NK-92 treated with Interleukin-12 subunit alpha and Interleukin-12 subunit beta, amount 100 ng/mL, for 24 hours (cell line): ENCODE measurements at places on chromosomes 5 and 9.

- no peak for DNase-seq
Observed at GRCh38 chr5:15007646-15008045, 136.1 kb upstream of the ANKH start.

GRCh38 chr5:14229734-14230133 is 86.6 kb downstream of the TRIO start:
- no peak for DNase-seq

GRCh38 chr5:143174714-143175398 is 228.6 kb downstream of the NR3C1 start:
- DNase-seq: no peak

DNA sequence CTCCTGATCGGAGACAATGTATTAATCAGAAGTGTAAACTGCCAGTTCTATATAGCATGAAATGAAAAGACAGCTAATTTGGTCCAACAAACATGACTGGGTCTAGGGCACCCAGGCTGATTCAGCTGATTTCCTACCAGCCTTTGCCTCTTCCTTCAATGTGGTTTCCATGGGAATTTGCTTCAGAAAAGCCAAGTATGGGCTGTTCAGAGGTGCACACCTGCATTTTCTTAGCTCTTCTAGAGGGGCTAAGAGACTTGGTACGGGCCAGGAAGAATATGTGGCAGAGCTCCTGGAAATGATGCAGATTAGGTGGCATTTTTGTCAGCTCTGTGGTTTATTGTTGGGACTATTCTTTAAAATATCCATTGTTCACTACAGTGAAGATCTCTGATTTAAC is 22.4 kb downstream of the IL7R start:
- DNase-seq: no peak

- DNase-seq: no peak
Observed at GRCh38 chr9:16120231-16120641, 567.4 kb downstream of the CCDC171 start.

DNA sequence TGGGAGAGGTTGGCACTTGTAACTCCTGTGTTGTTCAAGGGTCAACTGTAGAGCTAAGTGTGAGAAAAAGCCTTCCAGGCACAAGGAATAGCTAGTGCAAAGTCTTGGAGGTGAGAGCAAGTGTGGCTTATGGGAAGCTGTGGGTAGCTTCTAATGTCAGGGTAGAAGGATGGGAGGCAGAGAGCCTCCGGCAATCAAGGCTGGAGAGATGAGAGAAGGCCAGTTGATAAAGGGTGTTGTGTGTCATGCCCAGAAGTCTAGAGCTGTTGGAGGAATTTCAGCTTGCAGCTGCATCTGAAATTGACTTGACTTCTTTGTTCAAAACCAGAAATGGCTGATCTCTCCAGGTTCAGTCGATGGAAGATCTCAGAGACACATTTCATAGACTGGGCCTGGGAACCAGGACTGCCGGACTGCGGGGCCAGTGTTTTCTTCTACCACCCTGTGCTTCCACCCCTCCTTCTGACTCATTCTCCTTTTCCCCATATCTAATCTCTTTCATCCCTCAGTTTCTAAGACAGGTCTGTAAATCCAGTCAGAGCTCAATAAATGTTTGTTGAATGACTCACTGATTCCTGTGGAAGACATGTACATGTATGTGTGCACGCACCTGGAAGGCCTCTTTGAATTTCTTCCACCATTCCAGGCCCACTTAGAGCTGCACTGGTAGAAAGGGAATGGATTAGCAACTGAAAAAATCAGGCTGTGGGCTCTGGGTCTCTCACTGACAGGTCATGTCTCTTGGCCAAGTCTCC is 67.8 kb upstream of the KLF4 start:
- DNase-seq: no peak

GRCh38 chr9:134618833-134619447 is 22.7 kb upstream of the COL5A1 start:
- no peak for DNase-seq

- no peak for DNase-seq
Observed at GRCh38 chr5:44952376-44952775, 143.6 kb downstream of the MRPS30 start.

GRCh38 chr9:111298111-111298510 is 31.9 kb downstream of the OR2K2 start:
- DNase-seq: no peak

GRCh38 chr5:175922192-175922885 is 45.8 kb downstream of the THOC3 start:
- DNase-seq: no peak

- DNase-seq: no peak
Observed at GRCh38 chr5:37966871-37967270, 127.0 kb upstream of the GDNF start.

DNA sequence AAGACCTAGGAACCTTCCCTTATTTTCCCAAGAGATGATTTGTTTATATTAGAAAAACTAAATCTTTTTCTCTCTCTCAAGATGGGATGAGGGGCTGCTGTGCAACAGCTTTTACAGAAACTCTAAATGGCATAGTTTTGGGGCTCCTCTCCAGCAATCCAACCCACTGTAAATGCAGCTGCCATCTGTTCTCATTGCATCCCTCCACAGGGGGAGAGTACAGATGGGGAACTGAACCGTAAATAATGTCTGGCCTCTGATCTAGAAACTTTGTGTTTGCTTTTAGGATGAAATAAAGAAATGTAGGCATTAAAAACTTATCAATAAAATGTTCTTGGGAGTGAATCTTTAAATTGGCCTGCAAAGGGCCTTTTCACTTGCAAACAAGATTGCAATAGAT is 291.4 kb downstream of the MCTP1 start:
- DNase-seq: no peak

DNA sequence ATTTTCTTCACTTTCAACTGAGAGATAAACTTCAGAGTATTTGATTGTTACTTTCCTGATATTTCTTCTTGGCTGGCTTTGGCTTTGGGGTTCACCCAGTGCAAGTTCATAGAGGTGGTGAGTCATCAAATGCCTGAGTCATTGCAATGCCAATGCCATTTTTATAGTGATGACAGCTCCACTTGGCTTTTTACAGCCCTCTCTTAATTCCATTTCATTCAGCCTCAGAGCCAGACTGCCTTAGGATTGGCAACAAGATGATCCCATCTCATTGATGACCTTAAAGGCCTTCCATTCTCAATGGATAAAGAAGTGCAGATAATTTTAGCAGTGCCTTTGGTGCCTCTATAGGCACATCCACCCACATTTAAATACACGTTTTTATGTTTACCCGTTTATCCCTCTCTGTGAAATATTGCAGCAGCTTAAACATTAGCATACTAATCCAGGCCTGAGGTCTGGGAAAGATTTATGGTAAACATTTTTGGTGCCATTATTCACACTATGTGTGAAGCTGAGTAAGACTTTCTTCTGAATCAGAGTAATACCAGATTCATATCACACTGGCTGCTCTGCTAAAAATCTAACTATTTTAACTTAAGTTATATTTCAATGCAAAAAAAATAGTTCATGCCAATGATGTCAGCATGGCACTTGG is 88.9 kb upstream of the TYRP1 start:
- no peak for DNase-seq

- no peak for DNase-seq
Observed at GRCh38 chr9:115032296-115032695, 85.7 kb downstream of the TNC start.

DNA sequence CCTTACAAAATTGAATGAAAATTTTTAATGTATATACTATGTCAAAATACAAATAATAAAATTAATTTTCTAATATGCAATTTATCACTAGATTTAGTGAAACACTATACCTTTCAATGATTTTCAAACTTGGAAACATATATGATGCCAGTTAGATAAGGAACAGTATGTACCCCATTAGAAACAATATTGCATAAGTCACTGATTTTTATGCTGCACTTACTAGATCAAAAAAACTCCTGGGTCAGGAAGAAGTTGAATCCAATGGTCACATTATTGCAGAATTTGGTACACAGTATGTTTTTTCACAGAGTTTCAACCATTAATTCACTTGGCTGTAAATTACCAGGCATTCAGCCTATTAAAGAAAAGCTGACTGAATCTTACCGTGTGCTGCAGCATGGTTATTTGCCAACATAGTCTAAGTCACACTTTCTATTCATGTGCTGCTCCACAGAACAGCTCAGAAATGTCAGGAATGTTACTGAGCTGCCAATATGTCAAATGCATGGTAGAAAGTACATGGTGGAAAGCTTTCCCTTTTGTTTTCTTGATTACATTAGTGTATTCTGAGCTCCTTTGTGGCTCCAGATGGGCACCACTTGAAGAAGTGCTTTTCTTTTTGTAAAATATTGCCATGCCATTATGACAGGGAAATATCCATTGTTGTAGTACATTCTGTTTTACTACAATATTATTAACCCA is 9.9 kb upstream of the PRR16 start:
- DNase-seq: no peak

DNA sequence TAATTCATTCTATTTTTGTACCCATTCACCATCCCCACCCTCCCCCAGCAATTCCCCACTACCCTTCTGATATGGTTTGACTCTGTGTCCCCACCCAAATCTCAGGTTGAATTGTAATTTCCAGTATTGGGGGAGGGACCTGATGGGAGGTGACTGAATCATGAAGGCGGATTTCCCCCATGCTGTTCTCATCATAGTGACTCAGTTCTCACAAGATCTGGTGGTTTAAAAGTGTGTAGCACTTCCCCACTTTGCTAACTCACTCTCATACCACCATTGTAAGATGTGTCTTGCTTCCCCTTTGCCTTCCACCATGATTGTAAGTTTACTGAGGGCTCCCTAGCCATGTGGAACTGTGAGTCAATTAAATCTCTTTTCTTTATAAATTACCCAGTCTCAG is 25.9 kb upstream of the TESK1 start:
- DNase-seq: no peak

DNA sequence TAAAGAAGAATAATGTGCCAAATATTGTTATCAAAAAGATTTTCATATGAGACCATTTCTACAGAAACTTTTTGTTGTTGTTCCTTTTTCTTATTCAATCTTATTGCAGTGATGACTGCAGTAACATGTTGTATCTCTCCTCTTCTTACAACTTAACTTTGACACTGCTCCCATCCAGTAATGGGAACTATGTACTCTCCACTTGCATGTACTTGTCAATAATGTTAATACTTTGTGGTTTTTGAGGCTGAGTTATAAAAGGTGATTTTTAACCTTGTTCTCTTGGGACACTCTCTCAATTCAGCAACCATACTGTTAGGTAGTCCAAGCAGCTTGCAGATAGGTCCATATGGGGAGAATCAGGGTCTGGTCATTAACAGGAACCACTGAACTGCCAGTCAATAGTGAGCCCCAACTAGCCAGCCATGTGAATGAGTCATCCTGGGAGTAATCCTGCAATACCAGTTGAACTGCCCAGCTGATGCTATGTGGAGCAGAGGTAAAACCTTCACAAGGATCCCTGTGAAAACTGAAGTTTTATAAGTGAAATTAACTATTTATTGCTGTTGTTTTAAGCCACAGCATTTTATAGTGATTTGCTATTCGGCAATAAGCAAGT is 199.6 kb upstream of the DAB2 start:
- no peak for DNase-seq

DNA sequence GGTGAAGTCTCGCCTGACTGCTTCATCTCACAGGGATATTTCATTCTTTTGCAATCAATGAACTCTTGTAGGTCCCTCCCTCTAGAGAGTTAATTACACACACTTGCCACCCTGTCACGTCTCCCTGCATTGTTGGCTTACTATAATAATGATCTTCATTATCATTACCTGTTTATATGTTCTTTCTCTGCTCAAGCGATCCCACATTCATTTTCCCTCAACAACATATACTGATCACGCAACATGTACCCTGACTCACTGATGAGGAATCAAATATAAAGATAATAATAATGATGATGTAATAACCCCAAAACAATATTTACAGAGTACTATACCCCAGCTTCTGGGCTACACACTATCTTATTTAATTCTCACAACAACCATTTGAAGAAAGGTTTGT is 88.5 kb downstream of the FEM1C start:
- DNase-seq: no peak

DNA sequence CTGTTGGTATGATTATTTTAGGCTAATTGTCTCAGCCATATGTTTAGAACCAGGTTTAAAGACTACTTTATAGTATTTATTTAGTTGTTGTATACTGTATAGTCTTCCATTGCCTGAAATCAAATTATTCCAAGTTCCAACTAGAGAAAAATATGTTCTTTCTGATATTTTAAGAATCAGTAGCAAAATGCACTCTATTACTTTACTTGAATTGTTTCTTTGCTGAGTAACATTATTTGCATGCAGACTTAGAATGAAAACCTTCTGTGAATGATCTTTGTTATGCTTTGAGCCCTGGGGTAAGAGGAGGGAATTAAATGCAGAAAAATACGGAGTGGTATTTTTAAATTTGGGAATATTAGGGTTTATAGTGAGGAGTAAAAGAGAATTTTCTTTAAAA is 47.9 kb downstream of the MEGF10 start:
- DNase-seq: no peak

GRCh38 chr9:137053944-137054931 is at the start of gene ENTPD2:
Gene ENTPD2, minus strand, starts transcription at chr9:137054061. Its CDS starts 64 bp downstream, at chr9:137053997.
- DNase-seq: no peak

DNA sequence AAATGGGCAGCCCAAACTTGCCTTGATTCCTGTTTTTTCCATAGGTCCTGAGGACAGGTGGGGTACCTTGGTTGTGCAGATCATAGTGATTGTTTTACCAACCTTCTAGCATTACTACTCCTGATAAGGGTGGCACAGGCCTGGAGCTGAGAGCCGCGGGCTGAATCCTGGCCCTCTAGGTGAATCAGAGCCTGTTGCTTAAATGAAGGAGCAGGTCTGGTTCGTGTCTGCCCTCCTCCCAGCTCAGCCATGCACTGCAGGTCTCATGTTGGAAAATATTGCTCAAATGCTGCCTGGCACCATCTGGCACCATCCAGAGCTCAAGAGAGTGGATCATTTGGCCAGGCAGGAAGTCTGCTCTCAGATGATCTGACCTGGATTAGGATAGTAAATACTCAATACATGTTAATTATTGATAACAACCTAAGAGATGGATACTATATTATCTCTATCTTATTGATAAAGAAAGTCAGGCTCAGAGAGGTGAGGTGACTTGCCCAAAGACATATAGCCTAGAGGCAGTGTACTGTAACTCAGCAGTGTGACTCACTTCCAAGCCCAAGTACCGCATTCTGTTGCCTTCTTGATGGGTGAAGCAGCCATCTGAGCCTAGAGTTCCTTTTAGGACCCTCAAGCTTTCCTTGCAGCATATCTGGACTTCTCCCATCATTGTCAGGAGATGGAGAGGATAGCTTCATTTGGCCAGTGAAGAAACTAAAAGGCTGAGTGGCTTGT is 104.3 kb upstream of the PITX1 start:
- DNase-seq: no peak
